ENCODE measurements at places on chromosomes 7 and 10. TPM values are rescaled to one million over a fixed set of nuclear protein-coding genes. Genes with fewer than 3 reads are reported as not detected.

DNA sequence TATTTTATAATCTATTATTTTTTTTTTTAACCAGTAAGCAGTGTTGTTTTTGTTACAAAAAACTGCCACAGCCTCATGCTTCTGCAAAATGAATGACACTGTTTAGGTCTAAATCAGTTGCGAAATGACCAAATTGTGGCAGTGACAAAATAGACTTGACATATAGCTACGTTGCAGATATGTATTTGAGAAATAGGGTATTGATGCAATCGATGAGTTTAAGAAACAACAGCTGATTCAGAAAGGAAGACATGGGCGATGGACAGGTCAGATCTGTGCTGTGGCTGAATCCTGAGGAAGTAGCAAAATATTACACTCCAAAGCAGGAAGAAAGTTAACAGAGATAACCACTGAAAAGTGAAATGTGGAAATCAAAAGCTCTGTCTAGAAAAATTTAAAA, 89.0 kb upstream of the STEAP4 start:
- no peak for DNase-seq

DNA sequence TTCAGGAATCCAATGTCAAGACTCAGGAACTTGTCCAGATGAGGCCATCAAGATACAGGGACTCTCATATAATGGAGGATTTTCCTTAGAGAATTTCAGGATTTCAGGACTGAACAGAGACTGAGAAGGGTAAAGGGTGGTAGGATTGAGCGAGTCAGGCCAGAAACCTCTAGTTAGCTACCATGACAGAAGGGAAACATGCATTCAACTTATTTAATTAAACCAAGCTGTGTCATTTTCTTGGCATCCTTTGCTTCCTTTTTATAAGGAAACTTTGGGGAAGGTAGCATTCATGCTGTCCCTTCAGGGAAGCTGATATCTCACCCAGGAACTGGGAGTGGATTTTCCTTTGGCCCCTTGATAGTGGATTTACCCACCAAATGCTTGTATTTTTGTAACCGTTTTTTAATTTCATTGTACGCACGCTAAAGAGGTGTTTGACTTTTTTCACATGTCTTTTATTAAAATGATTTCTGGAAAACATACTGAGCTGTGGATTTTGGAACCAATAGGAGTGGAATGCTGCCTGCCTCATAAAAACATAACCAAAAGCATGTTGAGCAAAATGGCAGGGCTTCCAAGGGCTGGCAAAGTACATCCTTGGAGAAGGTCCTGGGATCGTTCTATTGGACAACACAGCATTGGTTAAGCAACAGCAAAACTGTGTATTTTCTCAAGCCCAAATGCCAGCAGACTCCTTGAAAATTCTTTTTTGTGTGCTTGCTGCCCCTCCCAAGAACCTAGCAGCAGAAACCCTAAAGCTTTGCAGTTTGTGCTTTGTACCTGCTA, 104.5 kb downstream of the CXCL12 start:
- DNase-seq = no peak

GRCh38 chr10:131200856-131201470, 110.6 kb downstream of the TCERG1L start:
- DNase-seq = no peak

ATP5MK gene
- polyA plus RNA-seq = 203 TPM

- DNase-seq = no peak
Observed at GRCh38 chr10:80580638-80581468, 43.2 kb downstream of the SH2D4B start.

SERPINE1 gene
- polyA plus RNA-seq = 0.92 TPM

DNA sequence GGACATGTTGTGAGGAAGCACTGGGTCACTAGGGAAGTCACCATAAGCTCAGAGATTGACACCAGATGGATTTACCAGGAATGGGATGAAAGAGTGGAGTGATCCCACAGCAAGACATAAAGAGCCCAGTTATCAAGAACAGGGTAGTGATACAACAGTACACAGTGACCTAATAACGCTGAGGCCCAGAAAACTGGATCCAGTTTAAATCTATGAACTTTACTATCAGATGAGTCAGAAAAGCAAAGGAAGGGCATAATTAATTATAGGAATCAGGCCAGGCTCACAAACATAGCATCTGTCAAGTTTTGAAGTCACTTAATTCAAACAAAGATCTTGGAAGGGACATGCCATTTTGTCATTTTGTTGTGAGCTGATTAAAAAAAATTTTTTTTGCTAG, 73.5 kb downstream of the LRRN3 start:
- no peak for DNase-seq

DNA sequence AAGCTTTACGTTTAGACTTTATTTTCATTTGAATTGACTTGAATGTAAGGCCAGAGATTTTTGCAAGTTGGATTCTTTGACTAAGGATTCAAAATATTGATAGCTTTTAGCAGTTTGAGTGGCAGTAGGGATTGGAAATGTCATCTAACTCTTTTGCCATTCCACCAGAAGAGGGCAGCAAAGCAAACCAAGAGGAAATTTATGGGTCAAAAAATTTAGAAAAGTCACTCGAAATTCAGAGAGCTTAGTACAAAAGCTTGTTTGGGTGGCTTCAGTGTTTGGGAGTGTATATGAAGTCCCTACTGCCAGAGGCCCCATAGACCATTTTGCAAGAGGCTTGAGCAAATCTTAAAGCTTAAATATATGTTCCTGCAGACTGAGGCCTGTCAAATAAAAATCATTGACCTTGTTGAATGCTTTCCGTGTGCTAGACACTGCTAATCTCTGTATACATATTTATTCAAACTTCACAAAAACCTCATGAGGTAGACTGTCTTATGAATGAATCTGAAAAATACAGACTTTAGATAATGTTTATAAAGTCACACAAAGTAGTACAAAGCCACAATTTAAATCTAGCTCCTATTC, 44.6 kb upstream of the RSBN1L start:
- DNase-seq = no peak

ITPRID1 gene
- polyA plus RNA-seq = 0.18 TPM

DNA sequence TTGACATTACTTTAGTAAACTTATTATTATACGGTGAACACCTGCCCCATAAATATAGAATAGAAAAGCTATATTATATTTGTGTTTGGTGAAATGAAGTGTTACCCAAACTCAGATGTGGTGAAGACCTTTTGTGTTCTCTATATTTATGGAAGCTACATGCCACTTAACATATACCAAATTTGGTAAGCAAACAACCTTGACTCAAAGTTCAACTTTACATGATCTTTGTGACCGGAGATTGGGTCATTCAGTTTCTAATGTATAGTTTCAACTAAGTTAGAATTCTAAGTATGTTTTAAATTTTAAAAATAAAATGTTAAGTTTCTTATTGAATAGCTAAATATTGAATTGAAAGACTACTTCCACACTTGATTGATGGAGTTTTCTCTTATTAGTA, 288.6 kb upstream of the SEMA3D start:
- no peak for DNase-seq

Measured in left renal pelvis (tissue), 4 donors.